ENCODE measurements at places on chromosomes 12 and 14.

GRCh38 chr12:78007173-78007572 lies 176.5 kb downstream of the NAV3 start:
- no peak for DNase-seq

- no peak for DNase-seq
Measured at GRCh38 chr12:39329876-39330275, 113.0 kb downstream of the KIF21A start.

GRCh38 chr14:94157197-94157596 lies 16.9 kb upstream of the PPP4R4 start:
- DNase-seq = no peak

GRCh38 chr12:630656-631632 lies 32.3 kb downstream of the NINJ2 start:
- no peak for DNase-seq

- DNase-seq = no peak
Measured at GRCh38 chr12:47912556-47912955, 7.8 kb upstream of the VDR start.

DNA sequence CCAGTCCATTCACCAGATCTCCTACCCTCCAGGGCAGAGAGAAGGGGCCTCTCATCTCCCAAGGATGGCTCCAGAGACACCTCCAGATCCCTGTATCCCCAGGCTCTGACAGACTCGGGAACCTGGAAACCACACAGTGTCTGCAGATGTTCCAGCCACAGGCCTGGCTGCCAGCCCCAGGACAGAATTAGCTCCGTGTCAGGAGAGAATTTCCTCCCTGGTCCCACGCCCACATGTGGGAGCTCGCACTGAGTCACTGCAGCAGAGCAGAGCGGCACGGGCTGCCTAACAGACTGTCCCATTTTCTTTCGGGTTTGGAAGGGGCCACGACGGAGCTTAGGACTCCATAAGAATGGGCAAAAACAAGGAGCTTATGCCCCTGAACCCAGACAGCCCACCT lies 33.6 kb downstream of the CMKLR1 start:
- DNase-seq = peak; percentile 30

- no peak for DNase-seq
Measured at GRCh38 chr12:97246368-97246767, 216.2 kb upstream of the RMST start.

DNA sequence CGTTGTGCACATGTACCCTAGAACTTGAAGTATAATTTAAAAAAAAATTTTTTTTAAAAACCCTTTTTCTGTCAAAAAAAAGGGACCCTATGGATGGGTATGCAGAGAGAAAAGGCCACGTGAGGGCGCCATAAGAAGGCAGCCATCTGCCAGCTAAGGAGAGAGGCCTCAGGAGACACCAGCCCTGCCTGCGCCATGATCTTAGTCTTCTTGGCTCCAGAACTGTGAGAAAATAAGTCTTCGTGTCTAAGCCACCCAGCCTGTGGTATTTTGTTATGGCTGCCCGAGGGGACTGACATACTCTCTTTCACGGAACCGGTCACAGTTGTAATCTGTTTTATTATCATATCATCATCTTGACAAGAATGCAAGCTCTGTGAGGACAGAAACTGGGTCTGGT lies 174.8 kb downstream of the EFCAB11 start:
- DNase-seq = no peak

- DNase-seq = no peak
Measured at GRCh38 chr12:65882486-65882885, 58.2 kb downstream of the HMGA2 start.

DNA sequence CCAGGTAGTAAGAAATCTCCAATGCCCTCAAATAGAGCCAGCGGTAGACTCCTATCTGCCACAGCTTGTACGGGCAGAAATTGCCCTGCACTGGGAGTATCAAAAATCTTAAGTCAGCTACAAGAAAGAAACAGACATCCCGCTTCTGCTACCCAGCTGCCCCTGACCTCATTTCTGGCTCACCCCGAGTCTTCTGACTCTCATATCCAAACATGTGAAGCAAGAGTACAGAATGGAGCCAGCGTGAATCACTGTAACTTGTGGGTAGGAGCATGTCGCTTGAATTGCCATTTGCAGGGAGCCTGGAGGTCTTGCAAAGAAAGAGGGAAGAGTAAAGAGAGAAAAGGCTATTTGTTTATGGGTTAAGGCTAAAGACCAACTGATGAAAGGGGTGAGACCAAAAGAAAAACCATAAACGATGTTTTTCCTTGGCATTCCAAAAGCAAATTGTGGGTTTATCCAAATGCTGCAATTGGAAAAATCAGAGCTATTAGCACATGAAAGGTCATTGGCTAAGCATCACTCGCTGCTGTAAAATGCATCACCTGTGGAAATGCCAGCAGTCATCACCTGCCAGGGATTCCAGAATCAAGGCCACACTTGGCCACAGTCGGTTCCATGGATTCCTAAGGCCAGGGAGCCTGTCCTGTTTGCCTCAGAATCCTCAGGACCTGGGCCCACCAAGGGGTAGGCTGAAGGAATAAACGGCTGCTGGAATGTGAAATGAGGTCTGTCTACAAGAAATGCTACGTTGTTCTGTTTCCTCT lies 86.6 kb downstream of the FOXN3 start:
- DNase-seq = no peak

- DNase-seq = no peak
Measured at GRCh38 chr12:124032265-124032886, 59.4 kb downstream of the ZNF664 start.

- no peak for DNase-seq
Measured at GRCh38 chr12:10388624-10389413, 1.0 kb downstream of the KLRK1 start.

GRCh38 chr14:83706231-83706954 lies 1823.6 kb upstream of the FLRT2 start:
- DNase-seq = no peak

DNA sequence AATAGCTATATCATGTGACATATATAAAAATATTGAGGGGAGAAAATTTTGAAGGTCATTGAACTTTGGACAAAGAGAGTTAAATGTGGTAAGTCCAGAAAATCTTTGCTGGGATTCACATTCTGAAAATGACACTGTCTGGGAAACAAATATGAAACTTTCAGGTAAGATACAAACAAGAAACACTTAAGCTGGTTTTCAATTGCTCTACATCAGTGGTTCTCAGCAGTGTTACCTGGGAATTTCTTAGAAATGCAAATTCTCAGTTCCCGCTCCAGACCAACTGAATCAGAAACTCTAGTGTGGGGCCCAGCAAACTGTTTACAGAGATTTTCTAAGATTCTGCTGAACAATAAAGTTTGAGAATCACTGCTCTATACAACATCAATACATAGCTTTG lies 3.6 kb upstream of the CDK17 start:
- DNase-seq = no peak

DNA sequence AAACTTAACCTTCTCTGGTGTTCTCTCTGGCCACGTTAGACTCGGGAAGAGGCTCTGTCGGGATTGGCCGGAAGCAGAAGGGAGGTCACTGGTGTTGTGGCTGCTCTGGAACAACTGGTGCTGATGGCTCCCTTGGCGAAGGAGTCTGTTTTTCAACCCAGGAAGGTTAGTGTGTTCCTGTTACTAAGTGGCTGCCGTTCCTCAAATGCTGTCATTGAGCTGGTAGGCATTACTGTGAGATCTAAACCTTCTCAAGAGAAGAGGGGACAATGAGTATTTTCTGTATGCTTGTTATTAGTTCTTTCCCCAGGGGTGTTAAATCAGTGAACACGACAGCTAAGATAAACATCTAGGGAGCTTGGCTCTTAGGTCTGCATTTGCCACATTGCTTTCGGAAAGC lies 18.3 kb downstream of the POP5 start:
- no peak for DNase-seq

DNA sequence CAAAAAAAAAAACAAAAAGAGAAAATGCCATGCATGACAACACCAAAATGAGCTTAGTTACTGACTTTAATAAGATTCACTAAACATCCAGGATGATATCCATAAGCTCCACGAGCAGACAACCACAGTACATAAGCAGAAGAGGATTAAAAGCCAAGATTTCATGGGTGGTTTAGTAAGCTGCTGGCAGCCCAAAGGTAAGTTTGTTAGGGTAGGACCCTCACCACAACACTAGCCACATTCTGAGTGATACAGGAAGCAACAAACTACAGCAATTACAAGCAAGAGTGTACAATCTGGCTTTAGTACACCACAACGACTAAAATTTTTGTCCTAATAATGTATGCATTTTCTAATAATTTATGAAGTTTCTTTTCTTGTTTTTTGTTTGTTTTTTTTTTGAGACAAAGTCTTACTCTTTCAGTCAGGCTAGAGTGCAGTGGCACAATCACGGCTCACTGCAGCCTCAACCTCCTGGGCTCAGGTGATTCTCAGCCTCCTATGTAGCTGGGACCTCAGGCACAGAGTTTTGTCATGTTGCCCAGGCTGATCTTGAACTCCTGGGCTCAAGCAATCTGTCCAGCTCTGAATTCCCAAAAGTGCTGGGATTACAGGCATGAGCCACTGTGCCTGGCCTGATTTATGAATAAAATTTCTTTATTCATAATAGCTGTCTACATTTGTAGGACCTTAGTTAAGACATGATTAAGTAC lies 221.4 kb downstream of the MED13L start:
- no peak for DNase-seq

DNA sequence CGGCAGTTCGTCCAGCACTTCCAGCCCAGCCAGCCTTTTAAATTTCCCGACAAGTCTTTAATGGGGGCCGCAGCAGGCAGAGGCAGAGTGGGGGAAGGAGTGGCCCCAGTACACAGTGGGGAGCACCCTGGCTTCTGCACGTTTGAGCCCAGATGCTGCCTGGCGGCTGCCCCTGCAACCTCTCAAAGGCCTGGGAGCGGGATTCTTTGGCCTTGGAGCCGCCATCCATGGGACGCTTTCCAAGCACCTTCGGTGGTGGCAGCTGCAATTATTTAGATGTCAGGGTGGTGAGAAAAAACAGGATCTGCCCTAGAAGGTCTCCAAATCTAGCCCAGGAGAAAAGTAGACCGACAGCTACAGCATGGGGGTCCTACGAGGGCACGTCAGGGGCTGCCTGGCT lies 46.0 kb downstream of the FAM222A start:
- no peak for DNase-seq

DNA sequence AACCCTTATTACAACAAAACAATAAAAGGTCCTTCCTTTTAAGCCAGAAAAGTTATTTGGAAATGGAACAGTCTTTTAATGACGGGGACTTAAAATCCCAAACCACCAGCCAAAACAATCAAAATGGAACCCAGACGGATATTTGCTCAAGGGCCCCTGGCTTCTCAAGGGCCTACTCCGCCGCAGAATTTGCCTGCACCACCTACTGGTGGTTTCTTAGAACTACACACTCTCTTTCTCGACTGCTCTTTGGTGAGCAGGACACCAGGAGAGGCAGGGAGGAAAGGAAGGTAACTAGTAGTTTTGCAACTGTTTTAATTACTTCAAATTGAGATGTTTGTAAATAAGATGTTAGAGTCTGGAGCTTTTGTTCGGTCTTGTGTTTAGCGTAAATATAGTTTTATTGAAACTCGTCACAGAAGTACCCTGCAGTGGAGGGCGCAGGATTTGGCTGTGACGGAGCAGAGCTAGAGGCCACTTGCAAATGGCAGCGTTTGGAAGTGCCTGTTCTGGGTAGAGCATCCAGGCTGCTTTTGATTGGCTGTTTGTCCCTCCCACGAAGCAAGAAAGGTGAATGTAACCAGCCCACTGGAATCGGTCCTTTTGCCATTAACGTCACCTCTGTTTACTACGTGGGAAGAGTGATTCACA lies 238.5 kb downstream of the CACNA1C start:
- DNase-seq = no peak

- DNase-seq = no peak
Measured at GRCh38 chr12:953776-954175, 4.3 kb upstream of the RAD52 start.

DNA sequence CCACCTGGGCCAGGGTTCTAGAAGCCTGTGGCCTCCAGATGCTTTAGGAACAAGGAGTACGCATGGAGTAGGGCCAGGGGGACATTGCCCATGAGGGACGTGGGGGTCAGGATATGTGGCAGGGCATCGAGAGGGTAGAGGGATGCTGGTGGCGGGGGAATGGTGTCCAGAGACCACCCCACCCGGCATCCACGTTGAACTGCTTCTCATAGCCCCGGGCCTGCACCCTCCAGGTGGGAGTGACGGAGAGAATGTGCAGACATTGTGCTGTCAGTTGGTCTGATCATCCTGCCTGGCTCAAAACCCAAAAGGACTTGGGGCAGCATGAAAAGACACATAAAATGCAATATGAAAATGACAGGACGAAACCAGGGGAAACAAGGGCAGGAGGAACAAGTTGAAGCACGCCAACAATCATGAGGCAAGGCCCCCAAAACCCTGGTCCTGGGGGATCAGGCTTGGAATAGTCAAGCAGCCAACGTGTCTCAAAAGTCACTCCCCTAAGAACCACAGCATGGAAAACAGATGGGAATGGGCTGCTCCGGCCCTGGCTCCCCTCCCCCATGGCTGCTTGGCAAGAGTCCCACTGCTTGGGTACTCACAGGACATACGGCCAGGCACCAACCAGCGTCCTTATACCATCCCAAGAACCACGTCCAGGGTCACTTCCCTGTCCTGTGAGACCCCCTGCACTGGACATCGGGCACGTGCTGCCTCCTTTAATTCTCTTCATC lies 117.9 kb downstream of the DICER1 start:
- DNase-seq = no peak

GRCh38 chr12:119691202-119691810 lies 23.4 kb downstream of the PRKAB1 start:
- no peak for DNase-seq

DNA sequence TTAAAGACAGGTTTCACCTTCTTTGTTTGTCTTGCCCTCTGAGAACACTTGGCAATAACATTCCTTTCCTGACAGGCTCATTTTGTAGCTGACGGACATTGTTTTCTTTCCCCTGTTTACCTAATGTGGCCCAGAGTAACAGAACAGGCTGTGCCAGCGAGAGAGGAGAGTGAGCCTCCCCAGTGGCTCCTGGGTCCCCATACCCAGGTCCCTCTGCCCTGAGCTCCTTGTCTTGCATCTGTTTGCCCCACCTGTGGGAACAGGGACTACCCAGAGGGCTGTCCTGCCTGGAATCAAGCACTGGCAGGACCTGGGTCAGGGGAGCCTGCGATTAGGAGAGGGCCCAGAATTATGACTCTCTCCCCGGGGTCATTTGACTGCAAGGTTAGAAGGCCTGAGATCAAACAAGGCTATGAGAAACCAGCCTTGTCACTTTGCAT lies 222.9 kb downstream of the ZFP36L1 start:
- no peak for DNase-seq

- DNase-seq = no peak
Measured at GRCh38 chr14:67705211-67705610, 3.5 kb downstream of the RDH12 start.

DNA sequence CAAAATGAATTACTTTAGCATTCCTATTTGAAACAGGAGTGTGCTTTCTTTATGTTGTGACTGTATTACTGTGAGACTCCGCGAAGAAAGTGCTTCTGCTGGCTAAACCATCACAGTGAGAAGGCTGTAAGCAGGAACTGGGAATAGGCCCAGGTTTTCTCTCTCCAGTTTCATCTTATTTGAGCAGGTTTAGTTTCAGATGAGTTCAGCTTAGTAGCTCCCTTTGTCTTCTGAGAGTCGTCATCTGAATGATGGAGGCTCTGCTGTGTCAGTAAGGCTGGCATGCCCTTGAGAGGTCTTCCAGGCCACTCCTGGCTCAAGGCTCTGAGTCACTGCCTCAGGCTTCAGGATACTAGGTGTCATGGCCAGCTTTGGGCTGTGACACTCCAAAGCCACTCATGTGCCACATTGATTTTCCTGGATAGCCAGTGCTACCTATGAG lies 205.6 kb upstream of the RGS6 start:
- DNase-seq = no peak

GRCh38 chr12:51281202-51281924 lies 11.1 kb upstream of the SMAGP start:
- no peak for DNase-seq

Measured in nucleus accumbens (tissue), 56 donors.